CD4-positive, CD25-positive, alpha-beta regulatory T cell (primary cell): ENCODE measurements at places on chromosomes 2 and 18.

DNA sequence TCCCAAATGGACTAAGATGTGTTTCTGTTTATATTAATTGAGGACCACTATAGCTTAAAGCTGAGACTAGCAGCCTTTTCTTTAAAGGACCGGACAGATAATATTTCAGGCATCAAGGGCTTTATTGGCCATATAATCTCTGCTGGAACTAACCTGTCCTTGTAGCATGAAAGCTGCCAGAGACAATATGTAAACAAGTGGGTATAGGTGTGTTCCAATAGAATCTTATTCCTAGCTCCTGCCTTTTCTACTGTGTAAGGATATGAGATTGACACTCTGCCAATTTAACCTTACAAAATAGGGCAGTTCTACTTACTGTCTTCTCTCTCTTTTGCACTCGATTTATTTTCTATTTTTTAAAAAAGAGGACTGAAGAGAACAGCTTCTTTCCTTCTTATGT, 74.0 kb downstream of the RHBDD1 start:
- H3K36me3 ChIP-seq, result peaks cover 25% of the 10 kb centered on the region
- no peak overlapping the region for H3K27ac ChIP-seq
- H3K4me3 ChIP-seq, result no peak overlapping the region
- H3K4me1 ChIP-seq, result no peaks in the 10 kb centered on the region
- DNase-seq, result no peak
- H3K27me3 ChIP-seq, result no peaks in the 10 kb centered on the region

- DNase-seq, result no peak
- H3K36me3 ChIP-seq, result no peaks in the 10 kb centered on the region
- no peak overlapping the region for H3K4me3 ChIP-seq
- H3K27me3 ChIP-seq, result no peaks in the 10 kb centered on the region
Observed at GRCh38 chr18:38421872-38422615, 856.4 kb upstream of the CELF4 start.

GRCh38 chr2:39845460-39846146, 66.5 kb upstream of the THUMPD2 start:
- H3K4me3 ChIP-seq, result no peak overlapping the region
- no peaks in the 10 kb centered on the region for H3K36me3 ChIP-seq
- H3K27ac ChIP-seq, result no peak overlapping the region
- no peak for DNase-seq
- peaks cover 2% of the 10 kb centered on the region for H3K27me3 ChIP-seq

DNA sequence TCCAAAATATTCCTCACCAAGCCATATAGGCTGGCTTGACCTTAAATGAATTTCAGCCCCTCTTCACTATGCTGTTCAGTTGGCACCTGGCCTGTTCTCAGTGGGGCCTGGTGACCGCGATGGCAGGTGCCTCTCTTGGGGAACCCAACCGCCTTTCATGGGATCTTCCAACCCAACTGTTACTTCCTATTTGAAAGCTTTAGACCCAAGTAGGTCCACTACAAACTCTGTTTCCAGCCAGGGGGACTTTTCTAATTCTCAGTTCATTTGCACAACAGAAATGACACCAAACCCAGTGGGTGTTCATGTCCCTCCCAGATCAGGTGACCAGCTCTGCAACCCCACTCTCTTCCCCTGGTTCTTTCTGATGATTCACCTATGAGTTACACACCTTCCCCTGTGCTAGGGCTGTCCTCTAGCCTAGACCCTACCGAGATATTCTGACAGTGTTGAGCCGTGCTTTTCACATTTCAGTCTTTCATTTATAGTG, 35.6 kb upstream of the NDUFV2 start:
- no peak overlapping the region for H3K27ac ChIP-seq
- no peaks in the 10 kb centered on the region for H3K36me3 ChIP-seq
- H3K4me1 ChIP-seq, result no peaks in the 10 kb centered on the region
- no peak overlapping the region for H3K4me3 ChIP-seq
- DNase-seq, result no peak

GRCh38 chr2:172434821-172435605, 7.6 kb downstream of the ITGA6 start:
- peak overlapping the region; percentile 56 for H3K27ac ChIP-seq
- H3K27me3 ChIP-seq, result no peaks in the 10 kb centered on the region
- H3K4me3 ChIP-seq, result peak overlapping the region; percentile 63
- peaks cover 97% of the 10 kb centered on the region for H3K4me1 ChIP-seq

DNA sequence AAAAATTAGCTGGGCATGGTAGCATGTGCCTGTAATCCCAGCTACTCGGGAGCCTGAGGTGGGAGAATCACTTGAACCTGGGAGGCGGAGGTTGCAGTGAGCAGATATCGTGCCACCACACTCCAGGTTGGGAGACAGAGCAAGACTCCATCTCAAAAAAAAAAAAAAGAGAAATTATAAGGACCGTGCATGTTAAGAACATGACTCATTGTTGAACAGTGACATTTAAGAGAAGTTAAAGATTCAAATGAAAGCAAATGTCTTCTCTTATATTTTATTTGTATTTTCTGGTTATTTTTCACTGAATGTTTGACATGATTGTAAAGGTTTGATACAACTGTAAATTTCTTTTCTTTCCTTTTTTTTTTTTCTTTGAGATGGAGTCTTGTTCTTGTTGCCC, 69.6 kb downstream of the APLF start:
- H3K4me1 ChIP-seq, result no peaks in the 10 kb centered on the region
- H3K27ac ChIP-seq, result no peak overlapping the region
- no peak overlapping the region for H3K4me3 ChIP-seq
- no peak for DNase-seq

DNA sequence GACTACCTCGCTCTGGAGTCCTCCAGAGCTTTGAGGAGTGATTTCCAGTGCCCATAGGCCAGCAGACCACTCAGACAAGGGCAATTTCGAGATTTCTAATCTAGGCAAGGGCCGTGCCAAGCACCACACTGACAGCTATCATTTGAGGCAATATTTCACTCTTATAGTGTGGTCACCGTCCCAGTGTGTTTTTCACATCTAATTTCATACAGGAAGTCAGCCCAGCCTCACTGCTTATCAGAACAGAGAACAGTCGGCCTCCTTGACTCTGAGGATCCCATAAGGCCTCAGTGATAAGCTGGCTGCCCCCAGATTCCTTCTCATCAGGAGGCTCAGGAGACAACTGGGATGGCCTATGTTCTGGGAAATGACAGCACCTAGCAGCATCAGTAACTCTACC, 581 bp downstream of the CAPN14 start:
- DNase-seq, result no peak
- no peaks in the 10 kb centered on the region for H3K27me3 ChIP-seq
- no peak overlapping the region for H3K4me3 ChIP-seq
- H3K27ac ChIP-seq, result no peak overlapping the region
- no peaks in the 10 kb centered on the region for H3K36me3 ChIP-seq

- no peak for DNase-seq
- H3K4me1 ChIP-seq, result no peaks in the 10 kb centered on the region
- no peaks in the 10 kb centered on the region for H3K36me3 ChIP-seq
Observed at GRCh38 chr2:74186038-74186437, 7.4 kb upstream of the MOB1A start.

- no peak overlapping the region for H3K27ac ChIP-seq
- peaks cover 8% of the 10 kb centered on the region for H3K27me3 ChIP-seq
- no peak for DNase-seq
- H3K4me3 ChIP-seq, result no peak overlapping the region
- no peaks in the 10 kb centered on the region for H3K36me3 ChIP-seq
- H3K4me1 ChIP-seq, result peaks cover 4% of the 10 kb centered on the region
Observed at GRCh38 chr2:62478093-62478580, 27.9 kb downstream of the TMEM17 start.

- no peak overlapping the region for H3K4me3 ChIP-seq
- no peaks in the 10 kb centered on the region for H3K36me3 ChIP-seq
- H3K4me1 ChIP-seq, result no peaks in the 10 kb centered on the region
- H3K27ac ChIP-seq, result no peak overlapping the region
- no peak for DNase-seq
Observed at GRCh38 chr2:107137706-107138105, 251.7 kb upstream of the ST6GAL2 start.

GRCh38 chr2:58182527-58182926, 58.6 kb downstream of the FANCL start:
- no peak for DNase-seq
- no peak overlapping the region for H3K27ac ChIP-seq
- H3K27me3 ChIP-seq, result no peaks in the 10 kb centered on the region
- H3K4me1 ChIP-seq, result no peaks in the 10 kb centered on the region
- no peak overlapping the region for H3K4me3 ChIP-seq
